ENCODE measurements at places on chromosomes 12 and 14.

- DNase-seq, result no peak
These were observed 23.8 kb upstream of the TC2N start for GRCh38 chr14:91891101-91891500.

GRCh38 chr12:77777274-77777673 lies 53.4 kb upstream of the NAV3 start:
- no peak for DNase-seq

DNA sequence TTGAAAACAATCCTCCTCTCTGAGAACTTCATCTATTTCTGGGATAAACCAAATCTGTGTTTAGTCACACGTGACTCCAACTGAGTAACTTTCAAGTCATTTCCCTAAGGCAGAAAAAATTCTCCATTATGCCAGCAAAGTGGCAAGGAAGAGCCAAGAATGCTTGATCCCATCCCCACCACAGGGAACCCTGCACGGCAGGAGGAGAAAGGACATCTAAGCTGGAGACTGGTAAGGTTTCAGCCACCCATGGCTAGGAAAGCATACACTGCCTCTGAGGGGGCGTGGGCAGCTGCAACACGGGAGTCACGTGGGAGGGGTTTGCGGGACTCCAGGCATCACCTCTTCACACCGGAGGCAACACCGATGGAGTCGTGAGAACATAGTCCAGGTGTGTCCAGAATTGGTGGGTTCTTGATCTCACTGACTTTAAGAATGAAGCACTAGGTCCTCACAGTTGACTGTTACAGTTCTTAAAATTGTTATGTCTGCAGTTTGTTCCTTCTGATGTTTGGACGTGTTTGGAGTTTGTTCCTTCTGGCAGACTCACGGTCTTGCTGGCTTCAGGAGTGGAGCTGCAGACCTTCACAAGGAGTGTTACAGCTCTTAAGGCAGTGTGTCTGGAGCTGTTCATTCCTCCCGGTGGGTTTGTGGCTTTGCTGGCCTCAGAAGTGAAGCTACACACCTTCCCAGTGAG lies 2.7 kb upstream of the SIVA1 start:
- DNase-seq, result no peak

DNA sequence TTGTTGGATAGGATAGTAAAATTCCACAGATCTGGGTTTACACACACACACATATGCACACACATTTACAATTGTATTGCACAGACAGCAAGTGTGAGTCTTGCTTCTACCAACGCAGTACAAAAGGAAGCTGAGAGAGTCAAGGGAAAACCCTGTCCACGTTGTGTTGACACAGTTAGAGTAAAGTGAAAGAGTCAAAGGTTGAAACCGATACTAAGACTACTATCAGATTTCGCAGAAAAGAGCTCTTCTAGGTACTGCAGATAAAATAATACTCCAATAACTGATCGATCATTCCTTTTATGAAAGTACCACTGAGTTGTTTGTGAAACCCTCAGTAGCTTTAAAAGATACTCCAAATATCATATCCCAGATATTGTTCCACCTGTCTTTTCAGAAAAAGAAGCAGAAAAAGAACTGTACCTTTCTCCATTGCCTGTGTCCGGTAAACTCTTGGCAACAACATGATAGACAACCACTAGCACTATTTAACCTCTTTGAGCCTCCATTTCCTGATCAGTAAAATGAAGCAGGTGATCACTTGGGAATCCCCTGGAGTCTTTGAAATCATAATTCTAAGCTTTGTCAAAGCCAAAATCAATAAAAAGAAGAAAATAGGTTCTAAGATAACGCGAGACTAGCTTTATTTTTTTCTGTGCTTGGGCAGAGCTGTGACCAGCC lies 224.6 kb upstream of the FOXN3 start:
- DNase-seq, result no peak

DNA sequence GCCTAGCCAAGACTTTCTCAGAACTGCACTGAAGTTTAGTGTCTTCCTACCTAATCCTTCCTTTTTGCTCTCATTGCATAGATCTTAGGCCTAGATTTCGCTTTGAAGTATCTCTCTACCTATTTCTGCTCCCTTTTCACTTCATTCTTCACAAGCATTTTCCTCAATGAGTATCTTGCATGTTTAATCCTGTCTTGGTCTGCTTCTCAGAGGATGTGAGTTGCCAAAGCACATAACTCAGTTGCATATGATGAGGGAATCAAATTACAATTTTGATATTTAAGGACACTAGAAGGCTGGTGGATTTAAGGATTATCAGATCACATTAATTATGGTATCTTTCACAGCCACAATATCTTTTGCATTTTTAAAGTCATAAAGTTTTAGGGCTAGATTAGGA lies 195.5 kb upstream of the DAAM1 start:
- DNase-seq, result no peak

- no peak for DNase-seq
These were observed 33.5 kb downstream of the RAD51B start for GRCh38 chr14:67852926-67853604.

DNA sequence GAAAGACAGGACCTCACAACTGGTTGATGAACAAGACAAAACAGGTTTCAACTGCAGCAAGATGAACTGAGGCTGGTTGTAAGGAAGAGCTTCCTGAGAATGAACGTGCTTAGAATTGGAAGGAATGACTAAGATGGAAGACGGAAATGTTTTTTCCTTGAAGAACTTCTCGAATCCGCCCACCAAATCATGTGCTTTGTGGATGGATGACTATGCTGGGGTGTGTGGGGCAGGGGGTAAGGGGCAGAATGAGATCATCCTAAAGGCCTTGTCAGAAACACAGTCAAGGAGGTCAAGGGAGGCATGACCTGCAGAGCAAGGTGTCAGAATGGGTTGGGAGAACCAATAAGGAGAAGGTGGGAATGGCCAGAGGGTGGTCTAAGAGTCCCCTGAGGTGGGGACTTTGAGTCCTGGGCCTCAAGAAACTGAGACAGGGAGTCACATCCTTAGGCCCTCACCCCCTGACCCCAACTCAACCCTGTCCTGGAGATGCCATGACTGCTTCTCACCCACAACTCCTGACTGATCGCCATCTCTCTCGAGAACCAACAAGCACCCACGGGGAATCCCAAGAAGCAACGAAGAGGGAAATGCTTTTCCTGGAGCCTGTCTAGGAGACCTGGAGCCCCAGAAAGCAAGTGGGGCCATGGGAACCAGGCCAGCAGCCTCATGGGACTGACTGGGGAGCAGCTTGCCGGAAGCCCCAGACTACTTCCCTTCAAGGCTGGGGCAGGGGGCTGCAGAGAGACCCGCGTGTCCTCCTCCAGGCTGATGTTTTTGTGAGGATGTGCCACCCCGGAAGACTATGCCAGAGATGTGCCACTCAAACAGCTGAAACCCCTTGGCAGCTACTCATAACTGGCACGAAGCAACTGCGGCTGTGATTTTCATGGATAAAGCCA lies 84.0 kb downstream of the ACTN1 start:
- peak; percentile 76 for DNase-seq

- DNase-seq, result no peak
These were observed 30.0 kb downstream of the DGLUCY start for GRCh38 chr14:91143862-91144261.

DNA sequence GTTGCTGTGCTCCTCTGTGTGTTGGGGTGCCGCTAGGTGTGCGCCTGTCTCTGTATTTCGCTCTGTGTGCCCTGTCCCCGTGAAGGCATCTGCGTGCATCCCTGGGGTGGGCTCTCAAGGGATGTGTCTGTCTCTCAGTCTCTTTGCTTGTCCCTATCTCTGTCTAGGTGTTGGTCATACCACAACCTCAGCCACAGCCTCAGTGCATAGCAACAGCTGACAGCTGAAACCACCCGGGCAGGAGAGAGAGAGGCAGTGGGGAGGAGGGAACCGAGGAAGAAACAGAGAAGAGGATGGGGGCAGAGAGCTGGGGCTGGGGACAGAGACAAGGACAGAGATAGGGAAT lies 953 bp upstream of the NXPH4 start:
- DNase-seq, result peak; percentile 70

DNA sequence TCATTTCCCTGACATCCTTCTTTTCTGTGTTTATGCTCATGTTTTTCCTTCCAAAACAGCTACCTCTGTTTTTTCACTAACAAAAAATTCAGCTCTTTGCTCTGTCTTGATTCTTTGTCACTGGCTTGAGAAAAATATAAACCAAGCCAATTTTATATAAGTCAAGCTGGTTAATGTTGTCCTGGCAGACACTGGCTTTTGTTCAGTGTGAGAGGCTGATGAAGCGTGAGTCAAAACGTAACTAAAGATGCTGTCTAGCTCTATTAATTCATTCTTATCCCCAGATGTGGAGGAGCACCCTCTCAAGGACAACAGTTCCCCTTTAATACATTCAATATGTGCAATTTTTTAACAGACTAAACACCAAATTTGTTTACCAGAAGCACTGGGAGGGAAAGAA lies 15.8 kb downstream of the TSPAN8 start:
- no peak for DNase-seq

- no peak for DNase-seq
These were observed 695.7 kb upstream of the USP15 start for GRCh38 chr12:61564466-61564865.

DNA sequence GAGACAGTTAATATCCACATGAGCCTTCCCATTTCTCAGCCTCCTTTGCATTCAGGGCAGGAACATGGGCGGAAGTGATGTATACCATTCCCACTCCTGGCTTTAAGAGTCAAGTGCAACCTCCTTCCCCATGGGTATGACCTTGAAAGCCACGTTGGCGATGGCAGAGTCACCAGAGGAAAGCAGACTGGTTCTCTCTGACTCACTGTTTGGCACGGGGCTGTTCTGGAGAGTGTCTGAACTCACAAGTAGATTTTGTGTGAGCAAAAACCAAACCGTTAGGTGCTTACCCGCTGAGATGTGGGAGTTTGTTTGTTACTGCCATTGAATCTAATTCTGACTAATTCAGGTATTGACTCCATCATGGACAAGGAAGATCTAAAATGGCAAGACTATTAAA lies 36.7 kb upstream of the PZP start:
- no peak for DNase-seq

GRCh38 chr14:85024931-85025330 lies 505.0 kb upstream of the FLRT2 start:
- no peak for DNase-seq

DNA sequence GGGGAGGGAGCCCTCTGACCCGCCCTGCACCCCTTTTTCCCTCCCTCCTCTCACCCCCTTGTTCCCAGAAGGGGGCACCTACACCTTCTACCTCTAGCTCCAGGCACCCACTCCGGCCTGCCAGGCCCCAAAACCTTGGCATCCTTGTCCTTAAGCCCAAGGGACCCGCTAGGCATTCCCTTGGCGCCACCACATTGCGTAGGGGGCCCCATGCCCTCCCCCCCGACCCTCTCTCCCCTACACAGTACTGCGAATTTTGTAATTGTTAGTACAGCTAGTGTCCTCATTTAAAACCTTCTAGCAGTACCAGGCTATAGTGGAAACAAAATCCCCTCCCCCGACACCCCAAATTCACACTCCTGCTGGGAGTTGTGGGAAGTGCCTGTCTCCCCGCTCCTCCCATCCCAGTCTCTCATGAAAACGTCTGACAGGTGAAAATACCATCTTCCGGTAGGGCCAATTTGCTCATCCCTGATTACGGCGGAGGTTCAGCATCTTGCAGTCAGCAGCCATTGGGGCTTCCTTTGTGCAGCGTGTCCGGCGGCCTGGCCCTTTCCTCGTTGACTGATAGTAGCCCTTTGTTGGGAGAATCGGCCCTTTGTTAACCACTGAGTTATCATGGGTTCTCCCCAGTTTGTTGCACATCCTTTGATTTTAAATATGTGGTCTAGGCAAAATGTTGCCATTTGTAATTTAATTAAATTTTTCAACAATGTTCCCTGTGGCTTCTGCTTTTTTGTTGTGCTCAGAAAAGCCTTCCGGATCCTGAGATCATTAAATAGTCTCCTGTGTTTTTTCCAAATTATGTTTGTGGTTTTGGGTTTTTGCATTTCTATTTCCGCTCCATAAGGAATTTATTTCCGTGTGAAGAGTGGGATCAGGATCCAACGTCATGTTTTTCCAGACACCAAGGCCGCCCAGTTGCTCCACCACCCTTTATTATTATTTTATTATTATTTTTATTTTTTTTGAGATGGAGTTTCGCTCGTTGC lies 7.9 kb upstream of the CEP170B start:
- DNase-seq, result no peak

- no peak for DNase-seq
These were observed 178.3 kb downstream of the NAV3 start for GRCh38 chr12:78009031-78009430.

DNA sequence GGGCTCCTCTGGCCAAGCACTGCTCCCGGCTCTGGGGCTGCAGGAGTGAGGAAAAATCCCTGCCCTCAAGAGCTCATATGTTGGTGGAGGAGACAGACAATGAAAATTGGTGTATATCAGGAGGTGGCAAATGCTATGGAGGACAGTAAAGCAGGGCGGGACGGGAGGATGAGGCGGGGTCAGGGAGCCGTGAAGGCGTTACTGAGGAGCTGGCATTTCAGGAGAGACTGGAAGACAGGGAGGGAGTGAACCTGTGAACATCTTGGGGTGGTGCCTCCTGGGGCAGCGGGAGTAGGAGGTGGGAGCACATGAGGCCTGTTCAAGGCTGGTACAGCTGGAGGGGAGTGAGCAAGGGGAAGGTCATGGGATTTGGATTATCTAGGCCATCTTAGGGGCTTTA lies 26.6 kb downstream of the TSPAN9 start:
- DNase-seq, result no peak

- DNase-seq, result no peak
These were observed 10.0 kb upstream of the RHEBL1 start for GRCh38 chr12:49079793-49080192.

- no peak for DNase-seq
These were observed 1015.8 kb upstream of the SEL1L start for GRCh38 chr14:82549306-82549990.

DNA sequence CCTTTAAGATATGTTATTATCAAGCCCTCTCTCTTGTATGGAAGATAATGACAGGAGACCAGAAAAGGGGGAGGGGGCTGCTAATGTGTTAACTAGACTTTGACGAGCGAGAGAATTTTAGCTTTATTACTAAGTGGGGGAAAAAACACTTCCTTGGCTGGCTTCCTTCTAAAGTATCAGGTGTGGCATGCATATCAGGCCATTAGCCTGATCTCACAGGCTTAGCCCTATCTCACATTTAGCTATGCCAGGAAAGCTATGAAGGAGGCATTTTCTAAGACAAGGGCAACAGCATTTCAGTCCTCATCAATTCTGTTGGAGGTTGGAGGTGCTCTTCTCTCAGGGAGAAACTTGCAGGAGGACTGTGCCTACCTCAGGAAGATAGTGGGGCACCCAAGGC lies 9.9 kb downstream of the SSPN start:
- DNase-seq, result no peak

- DNase-seq, result no peak
These were observed 477.5 kb upstream of the CCDC196 start for GRCh38 chr14:66008631-66009030.

DNA sequence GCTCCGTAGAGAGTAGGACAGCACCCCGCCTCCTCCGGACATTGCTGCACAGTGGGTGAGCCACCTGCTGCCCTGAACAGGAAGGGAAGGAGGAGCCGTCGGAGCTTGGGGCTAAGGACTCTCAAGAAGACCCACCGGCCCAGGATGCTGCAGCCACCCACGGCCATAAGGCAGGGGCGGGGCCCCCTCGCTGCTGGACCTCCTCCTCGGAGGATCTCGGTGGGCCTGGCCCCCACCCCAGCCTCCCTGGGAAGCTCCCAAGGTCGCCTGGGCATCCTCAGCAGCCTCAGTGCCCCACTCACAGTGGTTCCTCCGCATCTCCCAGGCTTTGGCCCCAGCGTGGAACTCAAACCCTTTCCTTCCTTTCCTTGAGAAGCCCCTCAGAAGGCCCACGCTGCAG lies 68.6 kb upstream of the DIO3 start:
- DNase-seq, result no peak

GRCh38 chr12:5213990-5214389 lies 170.3 kb downstream of the KCNA5 start:
- no peak for DNase-seq

- no peak for DNase-seq
These were observed 120.2 kb upstream of the RFLNA start for GRCh38 chr12:124174451-124175348.

GRCh38 chr14:76424359-76424758 lies 48.4 kb downstream of the ESRRB start:
- no peak for DNase-seq

All from hepatic stellate cell (primary cell).